Astrocyte (in vitro differentiated cells and primary cell): ENCODE measurements at places on chromosomes 11 and 22. TPM values are rescaled to one million over a fixed set of nuclear protein-coding genes. Genes with fewer than 3 reads are reported as not detected.
A peak's percentile ranks its signal among the peaks of the same experiment; 100 is the strongest.

HOATZ gene
- 0.43 TPM in 2 replicates for total RNA-seq

SCN2B gene
- total RNA-seq: 0.18 and 0.29 TPM in 2 replicates

APOBEC3F gene
- total RNA-seq: 10.4 and 11.0 TPM in 2 replicates

DNA sequence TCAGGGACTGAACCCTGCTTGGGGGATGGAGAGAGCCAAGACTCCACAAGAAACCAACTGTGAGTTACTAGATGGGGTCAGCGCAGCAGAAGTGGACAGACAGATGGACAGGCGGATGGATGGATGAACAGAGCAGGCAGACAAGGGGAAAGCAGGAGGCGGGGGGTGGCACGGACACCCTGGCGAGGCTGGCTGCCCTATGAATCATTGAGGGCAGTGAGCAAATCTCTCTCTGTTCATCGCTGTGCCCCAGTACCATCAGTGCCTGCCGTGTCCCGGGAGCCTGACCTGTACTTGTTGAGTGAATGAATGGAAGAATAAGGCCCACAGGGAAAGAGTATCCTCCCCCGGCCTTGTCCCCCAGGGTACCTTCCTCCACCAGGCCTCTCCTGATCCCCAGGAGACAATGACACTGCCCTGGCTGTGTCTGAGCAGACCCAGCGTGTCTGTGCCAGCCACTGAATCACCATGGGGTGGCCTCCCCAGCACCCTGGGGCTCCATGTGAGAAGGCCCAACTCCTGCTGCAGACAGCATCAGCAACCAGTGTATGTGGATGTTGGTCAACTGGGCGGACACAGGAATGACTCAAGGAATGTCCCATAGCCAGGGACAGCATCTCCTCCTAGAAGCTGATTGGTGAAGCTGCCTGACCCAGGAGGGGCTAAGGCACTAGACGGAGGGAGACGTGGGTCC is 5.1 kb upstream of the KLHL35 start:
- no peak overlapping the region for H3K27ac ChIP-seq
- no peaks in the 10 kb centered on the region for H3K4me1 ChIP-seq
- H3K4me3 ChIP-seq: no peak overlapping the region
- no peak for DNase-seq

DNA sequence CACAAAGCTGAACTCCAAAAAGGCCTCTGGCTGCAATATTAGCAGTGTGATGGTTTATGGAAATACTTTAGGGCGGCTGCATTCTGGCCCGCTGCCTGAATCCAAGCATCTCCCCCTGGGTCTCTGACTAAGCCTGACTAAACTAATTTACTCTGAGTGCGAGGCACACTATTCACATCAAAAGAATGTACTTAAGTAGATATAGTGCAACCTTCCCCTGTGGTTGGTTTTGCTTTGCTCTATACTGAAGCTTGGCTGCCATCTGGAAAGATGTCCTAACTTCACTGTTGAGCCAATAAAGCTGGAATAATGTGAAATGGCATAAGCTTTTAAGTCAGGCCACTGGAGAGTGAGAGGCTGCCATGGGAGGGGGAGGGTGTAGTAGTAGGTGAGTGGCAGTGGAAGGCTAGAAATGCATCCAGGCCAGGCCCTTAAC is 321.6 kb downstream of the AASDHPPT start:
- H3K27me3 ChIP-seq: no peaks in the 10 kb centered on the region
- H3K4me3 ChIP-seq: no peak overlapping the region
- peak; percentile 100 for DNase-seq

GRCh38 chr11:32034680-32035079 is 56.2 kb upstream of the RCN1 start:
- no peak overlapping the region for H3K4me3 ChIP-seq
- DNase-seq: peak; percentile 67
- H3K4me1 ChIP-seq: peaks cover 12% of the 10 kb centered on the region
- peak overlapping the region; percentile 78 for H3K27ac ChIP-seq
- H3K27me3 ChIP-seq: no peaks in the 10 kb centered on the region

C11orf97 gene
- not detected in 2 replicates for total RNA-seq

- H3K4me1 ChIP-seq: no peaks in the 10 kb centered on the region
- H3K4me3 ChIP-seq: no peak overlapping the region
- H3K27ac ChIP-seq: no peak overlapping the region
- no peak for DNase-seq
- no peaks in the 10 kb centered on the region for H3K27me3 ChIP-seq
Observed at GRCh38 chr11:1988667-1989317, 8.8 kb downstream of the H19 start.

PC gene
- 10.5 and 13.3 TPM in 2 replicates for total RNA-seq

PLEKHA7 gene
- 3.2 and 5.7 TPM in 2 replicates for total RNA-seq

GRCh38 chr11:62896049-62896448 is 15.4 kb downstream of the SLC3A2 start:
- H3K4me1 ChIP-seq: no peaks in the 10 kb centered on the region
- DNase-seq: no peak
- no peak overlapping the region for H3K27ac ChIP-seq
- H3K4me3 ChIP-seq: no peak overlapping the region
- no peaks in the 10 kb centered on the region for H3K36me3 ChIP-seq

RAB36 gene
- total RNA-seq: 5.0 and 5.2 TPM in 2 replicates

RFPL1 gene
- total RNA-seq: not detected in 2 replicates

GRCh38 chr11:126969865-126970479 is 30.6 kb downstream of the KIRREL3 start:
- peaks cover 9% of the 10 kb centered on the region for H3K4me1 ChIP-seq
- no peak overlapping the region for H3K4me3 ChIP-seq
- no peaks in the 10 kb centered on the region for H3K27me3 ChIP-seq
- peak; percentile 55 for DNase-seq
- H3K36me3 ChIP-seq: no peaks in the 10 kb centered on the region
- peak overlapping the region; percentile 35 for H3K27ac ChIP-seq

- peaks cover 15% of the 10 kb centered on the region for H3K4me1 ChIP-seq
Observed at GRCh38 chr22:28229566-28230485, 310.8 kb upstream of the PITPNB start.

GRCh38 chr11:34631737-34632104 is 10.8 kb downstream of the EHF start:
- H3K36me3 ChIP-seq: no peaks in the 10 kb centered on the region
- peaks cover 18% of the 10 kb centered on the region for H3K4me1 ChIP-seq
- H3K27me3 ChIP-seq: no peaks in the 10 kb centered on the region
- no peak overlapping the region for H3K4me3 ChIP-seq
- no peak overlapping the region for H3K27ac ChIP-seq

- DNase-seq: no peak
- no peaks in the 10 kb centered on the region for H3K36me3 ChIP-seq
Observed at GRCh38 chr11:2268729-2269600, 1.4 kb downstream of the ASCL2 start.

DNA sequence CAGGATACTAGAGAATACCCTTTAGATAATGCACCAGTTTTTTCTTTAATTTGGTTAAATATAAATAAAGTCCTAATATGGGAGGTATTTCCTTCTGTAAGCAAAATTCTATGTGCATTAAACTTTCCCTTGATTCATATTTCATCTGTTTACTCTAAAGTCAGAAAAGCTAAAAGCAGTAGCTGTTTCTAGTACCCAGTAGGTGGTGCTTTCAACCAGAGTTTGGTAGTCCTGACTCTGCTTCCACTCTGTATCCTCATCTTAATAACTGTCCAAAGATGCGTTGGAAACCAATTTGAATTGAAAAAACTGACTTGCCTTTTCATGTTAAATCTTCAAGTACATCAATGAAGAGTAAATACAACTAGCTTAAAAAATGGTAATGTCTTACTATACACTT is 1065.2 kb downstream of the JRKL start:
- H3K36me3 ChIP-seq: no peaks in the 10 kb centered on the region

SLC22A12 gene
- not detected in 2 replicates for total RNA-seq

DNA sequence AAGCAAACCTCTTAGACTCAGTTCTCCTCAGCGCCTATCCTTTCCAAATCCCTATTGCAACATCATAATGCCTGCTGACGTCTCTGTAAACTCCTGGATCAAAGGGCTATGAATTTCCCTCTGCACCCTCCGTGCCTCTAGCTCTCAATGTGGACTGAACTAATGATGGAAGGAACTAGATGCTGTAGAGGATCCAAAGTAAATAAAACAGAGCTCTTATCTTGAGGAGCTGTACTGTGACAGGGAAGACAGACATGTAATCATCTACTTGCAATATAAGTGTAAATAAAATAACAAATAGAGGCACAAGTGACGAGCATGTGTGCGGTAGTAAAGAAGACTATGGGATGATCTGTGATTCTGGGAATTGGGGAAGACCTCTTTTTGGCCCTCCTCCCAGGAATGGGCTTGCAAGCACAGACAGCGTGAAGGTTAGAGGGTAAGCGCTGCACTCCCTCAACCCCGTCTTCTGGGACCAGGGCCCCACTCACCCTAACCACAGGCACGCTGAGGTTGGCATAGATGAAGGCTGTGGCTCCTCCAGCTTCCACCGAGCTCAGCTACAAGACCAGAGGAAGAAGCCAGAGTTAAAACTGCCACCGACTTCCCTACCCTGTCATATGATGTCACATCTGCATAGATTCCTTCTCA is 42.2 kb downstream of the P4HA3 start:
- no peak overlapping the region for H3K27ac ChIP-seq
- no peak overlapping the region for H3K4me3 ChIP-seq
- H3K36me3 ChIP-seq: peaks cover 3% of the 10 kb centered on the region
- no peaks in the 10 kb centered on the region for H3K27me3 ChIP-seq
- peaks cover 4% of the 10 kb centered on the region for H3K4me1 ChIP-seq

- no peaks in the 10 kb centered on the region for H3K4me1 ChIP-seq
- peaks cover 2% of the 10 kb centered on the region for H3K27me3 ChIP-seq
- DNase-seq: no peak
Observed at GRCh38 chr22:25876871-25877270, 134.9 kb downstream of the MYO18B start.

GRCh38 chr11:45968901-45969300 is 46.4 kb downstream of the LARGE2 start:
- H3K4me1 ChIP-seq: no peaks in the 10 kb centered on the region
- H3K4me3 ChIP-seq: no peak overlapping the region
- H3K36me3 ChIP-seq: peaks cover 20% of the 10 kb centered on the region
- no peaks in the 10 kb centered on the region for H3K27me3 ChIP-seq
- no peak overlapping the region for H3K27ac ChIP-seq

DNA sequence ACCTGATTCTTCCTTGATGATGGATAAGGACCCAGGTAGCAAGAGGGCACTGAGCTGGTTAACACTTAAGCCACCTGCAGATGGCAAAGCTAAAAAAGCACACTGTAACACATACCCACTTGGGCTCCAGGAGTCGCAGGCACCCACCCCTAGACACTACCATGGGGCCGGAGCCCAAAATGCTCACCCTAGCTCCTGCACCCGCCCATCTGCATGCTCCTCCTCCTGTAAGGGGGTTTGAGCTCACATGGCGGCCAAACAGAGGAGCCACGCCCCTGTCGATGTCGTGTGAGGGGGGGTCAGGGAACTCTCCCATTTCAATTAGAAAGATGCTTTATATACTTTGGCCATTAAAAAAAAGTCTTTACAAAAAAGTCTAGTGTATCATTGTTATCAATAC is 370.7 kb downstream of the DLG2 start:
- H3K36me3 ChIP-seq: no peaks in the 10 kb centered on the region
- no peak overlapping the region for H3K27ac ChIP-seq
- no peaks in the 10 kb centered on the region for H3K4me1 ChIP-seq
- DNase-seq: no peak
- no peak overlapping the region for H3K4me3 ChIP-seq

DNA sequence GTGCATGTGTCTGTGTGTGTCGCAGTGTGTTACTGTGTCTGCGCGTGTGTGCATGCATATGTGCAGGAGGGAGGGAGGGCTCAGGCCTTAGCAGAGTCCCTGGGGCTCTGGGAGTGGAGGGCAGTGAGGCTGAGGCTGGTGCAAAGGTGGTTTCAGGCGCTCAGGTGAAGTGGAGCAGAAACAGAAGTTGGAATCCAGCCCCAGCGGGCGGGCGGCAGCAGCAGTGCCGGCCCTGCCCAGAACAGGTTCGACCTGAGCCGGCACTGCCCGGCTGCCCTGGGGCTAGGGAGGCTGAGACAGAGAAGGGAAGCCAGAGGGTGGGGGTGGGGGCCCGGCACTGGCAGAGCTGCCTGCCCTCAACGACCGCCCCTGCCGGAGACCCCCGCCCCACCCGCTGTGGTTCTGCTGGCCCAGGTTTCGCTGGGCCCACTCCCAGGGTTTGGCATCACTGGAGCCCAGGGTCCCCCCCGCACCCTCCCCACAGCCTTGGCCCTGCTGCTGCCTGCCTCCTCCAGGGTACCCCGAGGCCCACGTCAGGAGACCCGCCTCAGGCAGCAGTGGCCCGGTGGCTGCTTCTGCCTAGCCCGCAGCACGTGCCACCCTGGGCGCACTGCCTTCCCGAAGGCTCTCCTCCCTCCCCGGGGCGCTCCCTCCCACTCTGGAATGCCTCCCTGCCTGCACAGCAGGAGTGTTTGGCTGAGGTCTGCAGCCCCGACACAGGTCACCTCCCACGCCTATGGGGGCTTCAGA is 13.3 kb downstream of the ASCL2 start:
- no peaks in the 10 kb centered on the region for H3K36me3 ChIP-seq
- DNase-seq: no peak
- no peak overlapping the region for H3K4me3 ChIP-seq
- H3K4me1 ChIP-seq: no peaks in the 10 kb centered on the region
- no peak overlapping the region for H3K27ac ChIP-seq
- peaks cover 2% of the 10 kb centered on the region for H3K27me3 ChIP-seq

GRCh38 chr11:95714843-95715776 is 74.5 kb downstream of the FAM76B start:
- no peaks in the 10 kb centered on the region for H3K27me3 ChIP-seq
- H3K4me1 ChIP-seq: peaks cover 9% of the 10 kb centered on the region
- no peaks in the 10 kb centered on the region for H3K36me3 ChIP-seq
- H3K27ac ChIP-seq: peak overlapping the region; percentile 75
- no peak overlapping the region for H3K4me3 ChIP-seq
- DNase-seq: no peak

- H3K4me1 ChIP-seq: no peaks in the 10 kb centered on the region
- H3K36me3 ChIP-seq: peaks cover 25% of the 10 kb centered on the region
- H3K27me3 ChIP-seq: no peaks in the 10 kb centered on the region
- H3K4me3 ChIP-seq: no peak overlapping the region
Observed at GRCh38 chr11:4103269-4103668, 8.7 kb downstream of the RRM1 start.

DNA sequence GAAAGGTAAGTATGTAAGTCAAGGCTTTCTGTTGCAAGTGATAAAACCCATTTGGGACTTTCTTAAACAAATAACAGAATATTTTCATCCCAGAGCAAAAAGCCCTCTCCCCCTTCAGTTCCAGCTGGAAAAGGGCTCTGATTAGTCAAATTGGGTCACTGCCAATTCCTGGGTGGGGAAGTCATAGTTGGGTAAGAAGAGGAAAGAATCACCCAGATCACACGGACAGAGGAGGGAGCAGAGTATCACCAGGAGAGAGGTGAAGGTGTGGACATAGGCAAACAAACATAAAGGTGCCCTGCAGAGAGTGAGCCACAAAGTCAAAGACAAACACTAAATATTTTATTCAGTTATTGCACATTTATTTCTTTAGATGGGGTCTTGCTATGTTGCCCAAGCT is 36.3 kb upstream of the SORL1 start:
- H3K4me1 ChIP-seq: peaks cover 7% of the 10 kb centered on the region
- no peak for DNase-seq
- peaks cover 6% of the 10 kb centered on the region for H3K27me3 ChIP-seq
- H3K36me3 ChIP-seq: no peaks in the 10 kb centered on the region
- no peak overlapping the region for H3K27ac ChIP-seq

MAPK1 gene
- total RNA-seq: 138 and 148 TPM in 2 replicates

- no peak for DNase-seq
- H3K4me3 ChIP-seq: no peak overlapping the region
- H3K27me3 ChIP-seq: peaks cover 21% of the 10 kb centered on the region
- H3K4me1 ChIP-seq: no peaks in the 10 kb centered on the region
- no peak overlapping the region for H3K27ac ChIP-seq
Observed at GRCh38 chr11:122995526-122995925, 13.9 kb upstream of the BSX start.
